Left kidney (tissue), 8 donors: ENCODE measurements at places on chromosomes 2 and 18.

GRCh38 chr2:228268756-228269155, 87.3 kb upstream of the SPHKAP start:
- no peak for DNase-seq

- no peak for DNase-seq
Observed at GRCh38 chr2:49812730-49813129, 658.4 kb upstream of the FSHR start.

GRCh38 chr2:241445426-241445825, 63.0 kb downstream of the STK25 start:
- DNase-seq = no peak

DNA sequence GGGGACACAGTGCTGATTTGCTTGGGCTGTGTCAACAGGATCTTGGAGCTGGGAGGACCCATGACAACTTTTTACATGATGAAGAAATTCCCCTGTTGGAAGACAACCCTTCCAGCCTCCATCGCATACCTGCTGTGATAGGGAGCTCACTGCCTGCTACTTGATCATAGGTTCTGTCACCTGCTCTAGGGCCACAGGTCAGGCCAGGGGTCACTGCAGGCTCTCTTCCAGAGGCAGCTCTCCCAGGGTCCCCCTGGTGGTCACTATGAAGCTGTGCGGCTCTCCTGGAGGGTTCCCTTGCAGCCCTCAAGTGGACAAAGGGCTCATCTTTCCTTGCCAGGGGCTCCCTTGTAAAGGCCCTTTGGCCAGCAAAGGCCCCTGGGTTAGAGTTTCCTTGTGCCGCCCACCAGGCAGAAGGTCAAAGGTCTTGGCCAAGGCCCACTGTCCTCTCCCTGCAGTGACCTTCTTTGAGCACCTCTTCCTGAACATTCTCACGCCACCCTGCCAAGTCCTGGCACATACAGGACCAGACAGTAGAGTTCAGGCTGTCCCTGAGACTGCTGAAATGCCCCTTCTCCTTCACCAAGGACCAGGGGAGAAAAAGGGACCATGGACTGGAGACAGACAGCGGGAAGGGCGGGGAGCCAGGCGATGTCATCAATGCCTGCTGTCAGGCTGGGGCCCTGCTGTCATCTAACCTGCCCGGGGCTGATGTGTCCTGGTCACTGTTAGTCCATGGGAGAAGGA, 345.1 kb downstream of the DYSF start:
- no peak for DNase-seq

DNA sequence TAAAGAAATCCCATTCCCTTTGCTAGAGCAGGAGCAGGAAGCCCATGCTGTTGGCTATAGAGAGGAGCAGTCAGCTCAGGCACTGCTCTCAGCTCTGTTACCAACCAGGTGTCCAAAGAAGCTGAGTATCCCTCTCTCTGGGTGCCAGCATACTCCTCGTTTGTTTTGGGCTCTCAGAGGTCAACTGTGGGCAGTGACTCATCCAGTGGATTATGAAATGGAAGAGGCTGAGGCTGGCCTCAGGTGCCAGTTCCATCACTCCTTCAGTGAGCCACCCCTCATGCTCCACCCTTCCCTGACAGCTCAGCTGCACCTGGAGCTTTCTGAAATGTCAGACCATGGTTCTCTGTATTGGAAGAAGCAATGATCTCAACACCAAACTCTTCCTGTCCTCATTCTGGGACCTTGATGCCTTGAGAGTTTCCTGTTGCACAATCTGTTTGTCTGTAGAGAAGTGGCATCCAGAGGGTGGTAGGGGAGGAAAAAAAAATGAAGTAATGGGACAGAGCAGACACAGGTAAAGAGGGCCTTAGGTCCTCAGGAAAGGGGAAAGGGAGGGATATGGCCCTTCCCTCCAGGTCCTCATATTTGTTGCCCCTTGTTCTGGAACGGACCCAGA, 31.2 kb upstream of the EN1 start:
- no peak for DNase-seq

GRCh38 chr18:48490641-48491293, 48.1 kb upstream of the CTIF start:
- DNase-seq = no peak

DNA sequence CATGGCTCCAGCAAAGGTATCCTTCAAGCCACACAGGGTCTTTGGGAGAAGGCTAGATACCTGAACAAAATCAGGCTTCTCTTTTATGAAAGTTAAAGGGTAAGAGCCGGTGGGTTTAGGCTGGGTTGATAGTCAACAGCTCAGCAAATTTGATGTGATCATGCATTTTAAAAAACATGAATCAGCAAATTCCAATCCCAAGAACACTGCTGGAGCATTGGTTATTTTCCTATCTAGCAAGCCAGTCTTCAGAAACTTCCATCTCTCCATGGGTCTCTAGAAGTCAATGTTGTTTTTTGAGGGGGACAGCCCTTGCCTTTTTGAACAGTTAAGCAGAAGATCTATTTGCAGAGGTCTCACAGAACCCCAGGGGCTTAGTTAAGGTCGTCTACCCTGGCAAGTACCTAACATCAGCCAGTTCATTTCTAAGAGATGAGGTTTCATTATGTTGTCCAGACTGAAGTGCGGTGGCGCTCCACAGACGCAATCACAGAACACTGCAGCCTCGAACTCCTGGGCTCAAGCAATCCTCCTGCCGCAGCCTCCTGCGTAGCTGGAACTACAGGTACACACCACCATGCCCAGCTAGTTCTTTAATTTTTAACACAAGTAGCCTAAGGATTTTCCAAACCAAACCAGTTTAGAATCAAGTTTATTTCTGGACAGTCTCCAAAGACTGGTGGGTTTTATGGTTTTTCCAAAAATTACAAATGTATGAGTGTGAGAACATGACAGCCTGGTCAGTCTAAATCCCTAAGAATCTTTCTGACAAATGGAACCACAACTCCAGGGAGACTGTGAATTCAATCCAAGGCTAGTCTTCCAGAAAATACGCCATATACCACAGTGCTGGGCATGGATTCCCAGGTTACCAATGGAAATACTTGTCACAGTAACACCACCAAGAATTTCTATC, 4.1 kb upstream of the ZCCHC2 start:
- DNase-seq = no peak

DNA sequence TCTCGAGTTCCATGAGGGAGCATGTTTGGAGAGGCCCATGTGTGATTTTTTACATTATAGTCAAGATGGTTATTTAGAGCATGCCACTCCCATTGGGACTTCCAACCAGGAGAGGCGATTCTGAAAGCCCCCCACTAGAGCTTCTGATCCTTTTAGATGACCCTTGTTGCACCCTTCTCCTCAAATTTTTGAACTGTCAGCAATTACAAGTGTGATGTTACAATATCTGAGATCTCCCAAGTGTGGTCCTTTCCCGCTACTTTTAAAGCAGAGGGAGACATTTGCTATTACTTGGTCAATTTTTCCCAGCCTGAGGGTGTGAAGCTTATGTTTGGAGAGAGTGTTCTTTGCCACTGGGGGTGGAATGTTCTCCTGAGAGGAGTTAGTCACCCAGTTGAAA, 16.7 kb upstream of the PTH2R start:
- DNase-seq = no peak

DNA sequence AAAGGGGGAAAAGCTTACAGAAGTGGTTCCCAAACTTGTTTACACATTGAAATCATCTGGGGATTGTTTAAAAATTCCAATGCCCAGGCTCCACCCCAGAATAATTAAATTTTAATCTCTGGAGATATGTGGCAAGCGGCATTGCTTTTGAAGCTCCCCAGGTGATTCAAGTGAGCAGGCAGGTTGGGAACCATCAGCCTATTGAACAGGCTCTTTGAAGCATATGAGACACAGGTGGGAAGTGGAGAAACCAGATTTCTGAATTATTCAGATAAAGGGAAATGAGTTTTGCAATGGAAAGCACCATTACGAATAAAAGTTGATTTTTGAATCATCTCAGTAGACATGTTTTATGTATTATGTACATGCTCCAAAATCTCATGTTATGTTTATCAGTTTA, 57.6 kb upstream of the NOSTRIN start:
- DNase-seq = no peak

GRCh38 chr2:21710031-21710430, 586.3 kb downstream of the TDRD15 start:
- DNase-seq = no peak

DNA sequence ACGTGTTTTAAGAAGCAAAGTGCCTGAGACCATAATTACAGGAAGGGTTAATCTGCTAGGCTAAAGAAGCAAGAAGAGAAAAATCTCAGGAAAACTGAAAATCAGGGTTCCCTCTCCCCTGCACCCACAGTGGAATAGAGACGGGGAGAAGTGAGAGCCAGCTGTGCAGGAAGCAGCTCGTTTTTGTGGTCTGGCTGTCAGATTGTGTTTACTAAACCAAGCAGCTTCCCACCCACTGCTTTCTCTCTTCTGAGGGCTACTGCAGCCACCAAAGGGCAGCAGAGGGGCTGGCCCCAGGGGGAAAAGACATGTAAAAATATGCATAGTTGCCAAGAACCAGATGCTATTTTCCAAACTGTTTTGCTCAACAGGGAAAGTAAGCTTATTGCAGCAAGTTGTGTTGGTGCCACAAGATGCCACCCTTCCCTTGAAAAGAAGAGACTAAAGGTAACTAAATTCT, 72.6 kb upstream of the THUMPD2 start:
- DNase-seq = peak; percentile 24

DNA sequence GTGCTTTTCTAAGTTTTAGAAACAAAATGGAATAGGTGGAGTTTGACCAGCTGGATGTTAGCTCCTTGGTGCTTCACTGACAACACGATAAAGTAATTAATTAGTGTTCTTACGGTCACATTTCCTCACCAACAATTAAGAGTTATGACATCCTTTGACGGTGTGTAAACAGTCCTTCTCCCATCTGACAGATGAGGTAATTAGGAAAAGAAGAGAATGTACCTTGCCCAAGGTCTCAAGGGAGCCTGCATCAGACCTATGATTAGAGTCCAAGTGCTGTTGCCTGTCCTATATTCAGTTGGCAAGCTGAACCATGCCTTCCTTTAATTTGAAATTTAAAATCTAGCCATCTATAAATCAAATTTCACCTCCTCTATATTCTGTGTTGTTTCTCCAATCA, 48.3 kb upstream of the STK17B start:
- no peak for DNase-seq

DNA sequence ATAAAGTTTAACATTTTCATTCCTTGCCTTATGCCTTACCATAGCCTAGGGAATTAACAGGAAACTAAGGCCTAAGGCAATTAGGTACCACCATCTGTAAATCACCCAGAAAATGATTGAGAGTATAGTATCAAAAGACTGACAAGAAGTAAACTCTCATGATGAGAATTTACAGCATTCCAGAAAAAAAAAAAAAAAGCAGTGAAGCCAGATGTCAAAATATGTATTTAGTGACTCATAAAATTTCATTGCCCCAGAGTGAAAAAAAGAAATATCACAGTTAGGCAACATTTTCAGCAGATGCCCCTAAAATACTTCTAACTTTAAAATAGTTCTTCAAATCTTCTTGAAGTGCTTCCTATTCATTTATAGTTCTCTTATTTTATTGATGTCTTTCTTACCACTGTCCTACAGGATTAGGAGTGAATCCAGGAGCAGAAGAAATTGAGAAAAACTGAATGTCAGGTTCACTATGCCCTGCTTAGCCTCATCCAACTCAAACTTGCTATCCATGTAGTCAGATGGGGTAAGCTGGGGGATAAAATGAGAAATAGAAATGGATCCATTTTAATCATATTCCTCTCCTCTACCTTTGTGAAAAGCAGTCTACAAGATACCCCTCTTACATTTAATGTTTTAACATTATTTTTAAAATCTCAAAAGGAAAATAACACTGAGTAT, 57.3 kb upstream of the TANK start:
- no peak for DNase-seq
